ENCODE measurements at places on chromosomes 1 and 21.

- DNase-seq: no peak
These were observed 270.4 kb downstream of the KCNJ6 start for GRCh38 chr21:37645848-37646247.

- DNase-seq: peak; percentile 22
These were observed 16.0 kb downstream of the RRP1 start for GRCh38 chr21:43805275-43805800.

- DNase-seq: no peak
These were observed 18.3 kb downstream of the CACNA1E start for GRCh38 chr1:181501612-181502011.

DNA sequence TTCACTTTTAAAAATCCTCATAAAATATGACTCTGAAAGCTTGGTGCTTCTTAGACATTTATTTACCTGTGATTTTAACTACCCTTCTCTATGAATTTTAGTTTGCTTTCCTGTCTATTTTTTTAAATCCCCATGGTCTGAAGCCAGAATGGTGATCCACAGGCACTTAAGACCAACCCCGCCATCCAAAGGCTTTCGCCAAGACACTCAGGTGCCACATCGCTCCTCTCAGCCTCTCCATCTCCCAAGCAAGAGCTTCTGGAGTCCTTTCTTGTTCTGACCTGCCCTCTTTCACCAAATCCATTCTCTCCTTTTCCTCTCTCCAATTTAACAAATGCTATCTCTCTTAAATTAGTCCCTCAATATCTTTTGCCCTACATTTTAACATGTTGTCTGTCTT lies 464.6 kb downstream of the PCP4 start:
- DNase-seq: no peak

DNA sequence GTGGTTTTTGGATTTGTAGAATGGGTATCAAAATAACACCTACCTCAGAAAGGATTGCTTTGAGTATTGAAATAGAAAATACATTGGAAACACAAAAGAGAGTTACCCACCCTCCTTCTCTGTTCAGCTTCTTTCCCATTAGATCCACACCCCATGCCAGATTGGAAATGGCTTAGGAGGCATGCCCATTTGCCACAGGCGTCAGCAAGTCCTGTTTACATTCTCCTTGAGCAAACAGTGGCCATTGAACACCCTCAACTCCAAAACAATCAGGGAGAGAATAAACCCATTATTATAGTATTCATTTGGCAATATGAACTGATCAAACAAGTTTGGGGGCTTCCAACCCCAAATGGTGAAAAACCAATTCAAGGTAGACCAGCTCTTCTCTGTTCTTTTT lies 2.4 kb downstream of the ELAPOR1 start:
- DNase-seq: no peak

Measured in CD4-positive, alpha-beta T cell treated with Interleukin-10 for 1 hour (primary cell).